Bone marrow (tissue), 2 donors: ENCODE measurements at places on chromosomes 16 and 17.

DNA sequence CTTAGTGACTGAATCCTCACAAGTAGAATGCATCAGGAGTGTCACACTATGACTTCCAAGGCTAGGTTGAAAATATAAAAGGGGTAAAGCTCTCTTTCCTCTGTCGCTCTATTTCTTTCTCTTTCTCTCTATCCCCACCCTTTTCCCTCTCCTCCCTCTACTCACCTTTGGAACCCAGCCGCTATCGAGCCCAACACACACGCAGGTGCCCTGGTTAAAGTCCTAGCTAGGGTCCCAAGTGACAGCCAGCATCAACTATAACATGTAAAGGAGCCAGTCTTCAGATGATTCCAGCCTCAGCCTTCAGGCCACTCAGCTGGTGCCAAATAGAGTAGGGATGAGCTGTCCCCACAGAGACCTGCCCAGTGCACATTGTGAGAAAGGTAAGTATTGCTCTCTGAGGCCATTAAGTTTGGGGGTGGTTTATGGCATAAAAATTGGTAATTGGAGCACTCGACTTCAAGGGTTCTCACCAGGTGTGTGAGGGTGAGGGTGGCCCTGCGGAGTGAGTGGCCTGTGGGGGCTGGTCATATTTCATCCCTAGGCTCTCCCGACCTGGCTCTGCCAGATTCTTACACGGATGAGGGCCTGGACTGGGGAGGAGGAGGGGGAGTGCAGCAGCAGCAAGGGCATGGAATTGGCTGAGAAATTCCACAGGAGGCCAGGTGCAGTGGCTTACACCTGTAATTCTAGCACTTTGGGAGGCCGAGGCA, 14.9 kb upstream of the C16orf54 start:
- no peak for DNase-seq

- no peak for DNase-seq
Observed at GRCh38 chr17:74777901-74778515, 1.9 kb upstream of the NAT9 start.

- no peak for DNase-seq
Observed at GRCh38 chr16:73605309-73605708, 557.4 kb upstream of the ZFHX3 start.

DNA sequence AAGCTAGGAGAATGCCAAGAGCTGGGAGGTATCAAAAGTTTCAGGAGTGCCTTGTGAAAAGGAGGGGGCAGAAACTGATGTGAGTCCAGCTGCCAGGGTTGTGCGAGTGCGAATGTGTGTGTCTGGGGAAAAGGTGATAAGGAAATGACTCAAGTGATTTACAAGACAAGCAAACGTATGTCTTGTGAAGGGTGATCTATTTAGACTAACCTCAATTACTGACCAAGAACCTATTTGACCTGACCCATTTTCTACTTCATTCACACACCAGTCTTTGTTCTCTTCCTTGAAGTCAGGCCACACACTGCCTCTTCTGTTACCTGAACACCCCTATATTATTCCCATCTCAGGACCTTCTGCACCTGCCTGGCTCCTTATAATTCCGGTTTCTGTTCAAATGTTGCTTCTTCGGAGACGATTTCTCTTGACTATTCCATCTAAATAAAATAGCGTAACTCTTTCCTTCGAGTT, 1.0 kb downstream of the GDE1 start:
- no peak for DNase-seq

DNA sequence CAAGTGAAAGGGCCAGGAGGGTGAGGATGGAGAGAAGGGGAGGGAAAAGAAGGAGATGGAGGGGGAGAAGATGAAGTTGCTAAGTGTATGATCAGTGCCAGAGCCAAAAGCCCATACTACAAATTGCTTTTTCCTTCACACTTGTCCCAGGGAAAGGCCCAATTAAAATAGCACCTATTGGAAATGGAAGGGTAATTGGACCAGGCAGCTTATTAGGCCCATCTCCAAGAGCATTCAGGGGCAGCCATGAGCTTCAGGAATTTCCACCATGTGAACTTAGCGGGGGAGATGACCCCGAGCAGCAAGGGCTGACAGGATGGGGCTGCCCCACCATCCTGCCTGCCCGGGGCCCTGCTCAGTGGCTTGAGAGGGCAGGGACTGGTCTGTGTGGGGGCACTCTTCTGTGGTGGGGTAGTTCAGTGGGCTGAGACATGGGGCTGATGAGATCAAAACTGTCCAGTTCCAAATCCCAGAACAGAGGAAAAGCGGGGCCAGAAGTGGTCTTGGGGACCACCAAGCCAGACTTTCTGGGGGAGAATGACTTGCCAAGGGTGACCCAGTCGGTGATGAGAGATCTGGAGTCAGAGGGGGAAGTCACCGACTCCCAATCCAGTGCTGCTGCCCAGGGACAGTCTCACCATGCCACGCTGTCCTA, 27.5 kb downstream of the GOSR2 start:
- DNase-seq: no peak

DNA sequence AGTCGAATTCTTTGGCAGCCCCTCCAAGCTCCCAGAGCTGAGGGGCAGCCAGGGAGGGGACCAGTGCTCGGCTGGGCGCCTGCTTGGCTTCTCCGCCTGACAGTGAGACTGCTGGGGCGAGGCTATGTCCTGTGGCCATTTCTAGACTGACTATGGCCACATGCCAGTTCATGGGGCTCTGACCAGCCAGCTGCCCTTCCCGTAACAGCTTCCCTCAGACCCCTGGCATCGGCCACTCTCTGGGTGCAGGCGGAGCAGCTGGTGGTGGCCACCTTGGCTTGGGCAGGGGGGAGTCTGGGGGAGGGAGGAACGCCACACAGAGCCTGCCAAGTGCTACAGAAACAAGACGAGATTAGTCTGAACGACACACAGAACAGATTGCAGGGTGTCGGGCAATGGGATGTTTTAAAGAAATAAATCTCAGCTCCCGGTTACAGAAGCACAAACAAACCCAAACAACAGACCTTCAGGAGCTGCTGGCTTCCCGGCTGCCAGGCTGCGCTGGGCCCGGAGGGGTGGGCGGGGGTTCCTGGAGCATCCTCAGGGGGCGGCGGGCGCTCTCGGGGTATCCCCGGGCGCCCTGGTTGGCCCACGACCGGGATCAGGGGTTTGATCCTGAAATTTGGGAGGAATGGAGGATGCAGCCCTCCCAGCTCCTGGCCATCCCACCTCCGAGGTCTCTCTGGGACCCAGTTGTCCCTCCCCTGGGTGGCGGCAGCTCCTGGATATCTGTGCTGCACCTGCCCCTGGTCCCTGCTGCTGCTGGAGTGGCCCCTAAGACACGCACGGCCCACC, 34.5 kb downstream of the TBC1D16 start:
- no peak for DNase-seq

- no peak for DNase-seq
Observed at GRCh38 chr17:80455336-80455710, 21.1 kb downstream of the NPTX1 start.

- DNase-seq: no peak
Observed at GRCh38 chr17:62098623-62099231, 33.6 kb upstream of the MED13 start.

DNA sequence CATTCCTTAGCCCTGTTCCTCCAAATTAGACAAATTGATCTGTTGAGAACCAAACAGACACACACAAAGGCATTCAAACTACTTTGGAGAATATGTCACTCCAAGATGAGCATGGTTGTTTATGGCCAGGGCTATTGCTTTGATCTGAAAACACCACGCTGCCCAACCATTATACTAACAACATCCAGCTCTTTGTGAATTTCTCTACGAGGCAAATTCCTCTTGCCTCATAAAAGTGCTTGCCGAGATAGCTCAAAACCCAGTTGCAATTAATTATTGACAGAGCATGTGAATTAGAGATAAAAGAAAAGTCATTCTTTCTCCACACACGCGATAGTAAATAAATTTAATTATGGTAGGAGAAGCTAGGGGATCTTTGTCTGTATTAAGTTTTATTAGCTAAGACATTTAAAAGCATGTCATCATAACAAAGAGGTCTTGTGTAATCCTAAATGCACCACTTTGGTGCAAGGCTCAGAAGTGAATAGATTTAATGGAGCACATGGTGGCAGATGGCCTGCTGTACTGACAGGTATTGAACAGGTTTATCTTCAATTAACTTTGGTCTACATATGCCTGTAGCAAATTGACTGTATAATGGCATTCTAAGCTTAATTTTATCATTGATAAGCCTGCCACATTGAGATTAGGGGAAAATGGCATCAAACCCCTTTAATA, 441.8 kb downstream of the HS3ST4 start:
- DNase-seq: no peak

DNA sequence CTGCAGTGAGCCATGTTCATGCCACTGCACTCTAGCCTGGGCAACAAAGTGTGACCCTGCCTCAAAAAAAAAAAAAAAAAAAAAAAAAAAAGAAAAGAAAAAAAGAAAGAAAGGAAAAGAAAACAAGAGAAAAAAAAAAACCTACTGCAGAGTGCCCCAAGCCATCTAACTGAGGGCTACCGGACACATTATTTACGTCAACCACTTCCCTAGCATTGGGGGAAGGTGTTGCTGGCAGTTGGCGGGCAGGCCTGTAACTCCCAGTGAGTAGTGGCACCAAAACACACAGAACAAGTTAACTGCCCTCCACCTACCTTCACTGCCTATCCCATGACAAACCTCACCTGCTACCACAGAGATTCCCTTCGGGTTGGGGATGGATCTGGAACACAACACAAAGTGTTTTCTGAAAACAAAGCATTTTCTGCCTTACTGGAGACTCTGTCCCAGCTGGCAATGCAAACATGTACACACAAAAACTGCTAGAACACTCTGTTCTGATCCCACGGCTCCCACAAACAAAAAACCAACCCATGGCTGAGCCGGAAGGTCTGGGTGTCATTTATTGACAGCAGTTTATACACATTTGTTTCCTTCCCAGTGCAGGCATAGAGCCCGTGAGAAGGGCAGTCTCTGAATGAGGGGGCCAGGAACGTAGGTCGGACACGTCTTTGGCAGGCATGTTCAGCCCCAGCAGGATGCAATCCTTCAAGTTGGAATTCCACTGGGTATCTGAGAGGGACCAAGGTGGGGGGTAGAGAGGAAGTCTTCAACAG, 11.0 kb downstream of the PHB1 start:
- peak; percentile 29 for DNase-seq

DNA sequence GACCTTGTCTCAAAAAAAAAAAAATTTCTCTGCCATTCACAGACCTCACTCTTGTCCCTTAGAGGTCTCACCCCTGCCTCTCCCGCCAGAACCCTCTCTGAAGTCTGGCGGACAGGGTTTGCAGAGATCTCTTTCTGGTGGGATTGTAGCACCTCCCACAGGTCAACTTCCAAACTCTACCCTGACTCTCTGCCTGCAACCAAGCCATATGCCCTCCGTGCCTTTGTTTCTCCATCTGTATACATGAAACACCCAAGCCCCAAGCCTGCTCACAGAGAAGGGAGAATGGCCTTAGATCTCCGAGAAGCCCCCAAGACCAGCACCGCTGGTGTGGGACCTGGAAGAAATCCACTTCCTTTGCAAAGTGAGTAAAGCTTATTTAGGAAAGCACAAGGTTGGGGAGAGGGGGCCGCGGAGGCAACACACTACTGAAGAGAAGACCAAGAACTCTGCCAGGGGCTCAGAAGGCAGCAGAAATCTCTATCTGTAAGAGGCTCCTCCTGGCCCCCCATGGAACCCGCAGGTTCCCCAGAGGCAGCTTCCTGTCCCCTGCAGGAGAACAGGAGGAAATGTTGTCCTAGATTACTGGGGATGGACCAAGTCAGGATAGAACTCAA, 219.9 kb downstream of the C16orf78 start:
- DNase-seq: no peak

GRCh38 chr16:15552507-15552906, 90.4 kb downstream of the MARF1 start:
- DNase-seq: no peak

- no peak for DNase-seq
Observed at GRCh38 chr17:51793686-51794085, 364.8 kb downstream of the CA10 start.

GRCh38 chr17:31388770-31389656, 2.5 kb upstream of the RAB11FIP4 start:
- DNase-seq: no peak

DNA sequence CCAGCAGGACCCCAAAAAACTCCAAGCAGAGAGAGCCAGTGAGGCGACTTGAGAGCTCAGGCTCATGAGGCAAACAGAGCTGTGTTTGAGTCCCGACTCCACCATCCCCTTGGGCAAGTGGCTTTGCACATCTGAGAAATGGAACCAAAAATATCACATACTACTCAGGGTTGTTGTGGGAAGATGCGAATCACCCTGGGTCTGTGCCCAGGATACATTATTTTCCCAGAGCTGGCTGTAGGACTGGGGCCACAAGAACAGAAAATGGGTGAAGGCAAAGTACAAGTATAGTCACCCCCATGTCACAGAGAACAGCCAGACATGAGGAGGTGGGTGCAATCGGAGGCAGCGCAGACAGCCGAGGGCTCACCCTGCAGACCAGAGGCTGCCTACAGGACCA, 127.3 kb downstream of the GAS7 start:
- DNase-seq: no peak

- no peak for DNase-seq
Observed at GRCh38 chr17:80487511-80487910, 11.1 kb upstream of the NPTX1 start.

DNA sequence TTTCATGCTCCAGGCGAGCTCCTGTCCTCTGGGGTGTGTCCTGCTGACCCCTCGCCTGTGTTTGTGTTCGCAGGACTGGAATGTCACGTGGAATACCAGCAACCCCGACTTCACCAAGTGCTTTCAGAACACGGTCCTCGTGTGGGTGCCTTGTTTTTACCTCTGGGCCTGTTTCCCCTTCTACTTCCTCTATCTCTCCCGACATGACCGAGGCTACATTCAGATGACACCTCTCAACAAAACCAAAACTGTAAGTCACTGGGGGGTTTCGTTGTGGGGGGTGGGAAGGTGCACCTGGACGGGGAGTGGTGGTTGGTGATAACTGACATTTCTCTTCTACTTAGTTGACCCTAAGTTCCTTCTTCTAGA, 58.3 kb downstream of the ABCC1 start:
- no peak for DNase-seq

- no peak for DNase-seq
Observed at GRCh38 chr16:89103156-89103555, 9.5 kb downstream of the ACSF3 start.

- DNase-seq: no peak
Observed at GRCh38 chr16:60741810-60742209, 1294.4 kb downstream of the CDH8 start.

DNA sequence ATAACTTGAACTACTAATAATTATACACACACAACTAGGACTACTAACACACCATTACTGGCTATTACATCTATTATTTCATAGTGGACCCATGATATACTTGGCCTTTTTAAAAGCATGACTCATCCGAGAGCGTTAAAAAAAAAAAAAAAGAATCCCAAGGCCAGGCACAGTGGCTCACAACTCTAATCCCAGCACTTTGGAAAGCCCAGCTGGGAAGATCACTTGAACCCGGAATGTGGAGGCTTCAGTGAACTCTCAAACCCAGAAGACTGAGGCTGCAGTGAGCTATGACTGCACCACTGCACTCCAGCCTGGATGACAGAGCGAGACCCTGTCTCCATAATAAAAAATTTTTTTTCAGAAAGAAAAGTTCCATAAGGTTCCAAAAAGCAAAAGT, 3.1 kb downstream of the GLG1 start:
- no peak for DNase-seq

GRCh38 chr17:19614900-19615299, 33.7 kb upstream of the ALDH3A2 start:
- no peak for DNase-seq

- no peak for DNase-seq
Observed at GRCh38 chr16:66131895-66132294, 234.6 kb upstream of the CDH5 start.

- no peak for DNase-seq
Observed at GRCh38 chr16:89853306-89853993, 19.9 kb upstream of the TCF25 start.

- no peak for DNase-seq
Observed at GRCh38 chr17:71184716-71185115, 936.1 kb upstream of the SOX9 start.
